H7 (cell line): ENCODE measurements at places on chromosomes 1 and 21.

GRCh38 chr1:216670118-216670883, 52.9 kb downstream of the ESRRG start:
- DNase-seq: no peak

DNA sequence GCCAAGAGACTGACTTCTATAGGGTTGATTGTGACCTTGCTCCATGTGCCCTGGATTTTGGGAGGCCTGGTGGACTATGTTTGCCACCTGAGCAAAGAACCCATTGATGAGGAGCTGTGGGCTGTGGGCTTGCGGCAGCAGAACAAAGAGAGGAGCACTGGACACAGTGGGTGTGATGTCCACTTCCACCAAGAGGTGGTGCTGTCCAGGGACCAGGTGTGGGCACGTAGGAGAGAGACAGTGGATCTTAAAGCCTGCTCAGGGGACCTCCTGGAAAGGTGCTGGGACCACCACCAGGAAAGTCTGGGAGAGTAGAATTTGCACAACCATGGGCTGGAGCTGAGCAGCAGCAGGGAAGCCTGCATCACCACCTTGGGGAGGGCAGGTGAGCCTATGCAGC, 106.7 kb upstream of the ETS2 start:
- peak; percentile 64 for DNase-seq

- DNase-seq: no peak
These were observed 12.0 kb downstream of the MEGF6 start for GRCh38 chr1:3599286-3599811.

- DNase-seq: no peak
These were observed 26.1 kb upstream of the CR2 start for GRCh38 chr1:207427832-207428585.

GRCh38 chr1:119947468-119947867, 51.2 kb upstream of the ADAM30 start:
- no peak for DNase-seq

DNA sequence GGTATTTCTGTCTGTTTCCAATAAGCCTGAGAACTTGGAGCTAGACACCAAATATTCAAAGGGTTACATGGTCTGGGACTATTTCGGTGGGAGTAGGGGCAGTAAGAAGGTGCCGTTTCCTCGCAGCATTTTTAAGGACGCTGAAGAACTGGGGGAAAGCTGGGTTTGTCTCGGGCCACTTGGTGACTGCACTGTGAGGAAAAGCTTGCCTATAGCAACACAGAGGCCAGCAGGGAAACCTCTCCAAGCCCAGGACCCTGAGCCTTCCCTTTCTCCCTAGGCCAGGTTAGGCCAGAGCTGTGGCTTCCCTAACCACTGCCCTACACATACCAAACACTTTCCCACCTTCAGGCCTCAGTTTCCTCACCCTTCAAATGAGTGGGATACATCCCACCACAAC, 3.3 kb downstream of the GLIS1 start:
- DNase-seq: peak; percentile 8

DNA sequence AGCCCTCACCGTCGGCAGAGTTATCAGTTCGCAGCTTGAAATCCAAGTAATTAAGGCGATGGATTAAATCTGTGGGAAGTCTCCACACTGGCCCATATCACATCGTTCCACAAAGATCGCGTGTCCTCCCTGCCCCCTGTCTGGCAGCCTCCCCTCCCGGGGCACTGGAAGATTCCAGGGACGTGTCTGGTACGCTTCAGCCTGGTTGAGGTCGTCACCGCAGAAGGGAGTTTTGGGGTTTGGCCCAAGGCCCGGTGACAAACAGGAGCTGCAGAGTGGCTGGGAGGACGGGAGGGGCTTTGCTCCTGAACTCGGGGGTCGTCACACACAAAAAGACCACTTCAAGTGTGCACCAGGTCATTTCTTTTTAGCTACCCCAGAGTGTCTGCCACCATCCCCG, 51.1 kb downstream of the PRDM16 start:
- no peak for DNase-seq

- DNase-seq: no peak
These were observed 39.2 kb upstream of the POU3F1 start for GRCh38 chr1:38085666-38086330.

- DNase-seq: peak; percentile 50
These were observed 148.4 kb downstream of the SYT2 start for GRCh38 chr1:202561726-202562443.
